ENCODE measurements at places on chromosomes 4 and X. TPM values are rescaled to one million over a fixed set of nuclear protein-coding genes. Genes with fewer than 3 reads are reported as not detected.

Gene CXCL8
- 3.8 TPM for total RNA-seq

Gene PITX2
- total RNA-seq = not detected

Gene XAGE1A
- not detected for total RNA-seq

Gene SOX3
- total RNA-seq = not detected

Gene SSX2B
- not detected for total RNA-seq

Gene SFRP2
- total RNA-seq = not detected

Gene SLC34A2
- total RNA-seq = not detected

Gene MAGEB17
- total RNA-seq = not detected

Gene ITIH6
- not detected for total RNA-seq

Gene GPM6B
- not detected for total RNA-seq

Gene CT83
- total RNA-seq = not detected

Gene CDS1
- 0.83 TPM for total RNA-seq

Gene CAMK2D
- 32.1 TPM for total RNA-seq

Gene SULT1E1
- not detected for total RNA-seq

Gene RTL5
- 7.8 TPM for total RNA-seq

Gene NPNT
- total RNA-seq = not detected

Gene TAF7L
- not detected for total RNA-seq

Gene BGN
- not detected for total RNA-seq

Gene PDGFC
- total RNA-seq = not detected

Gene RADX
- total RNA-seq = 16.2 TPM

Gene RPA4
- total RNA-seq = 0.50 TPM

Gene PRKG2
- total RNA-seq = 2.2 TPM

Gene USP26
- not detected for total RNA-seq

Gene CPE
- total RNA-seq = not detected

Gene LRP2BP
- 1.9 TPM for total RNA-seq

Gene CABS1
- total RNA-seq = not detected

Gene SSX2
- total RNA-seq = not detected

Gene TXK
- total RNA-seq = 48.7 TPM

Gene TEC
- 4.2 TPM for total RNA-seq

Gene ADGRA3
- total RNA-seq = 0.20 TPM

Gene IL1RAPL1
- not detected for total RNA-seq
